ENCODE measurements at places on chromosomes 16 and 17.

GRCh38 chr16:83366228-83366627 is 441.6 kb upstream of the HSBP1 start:
- no peak for DNase-seq

DNA sequence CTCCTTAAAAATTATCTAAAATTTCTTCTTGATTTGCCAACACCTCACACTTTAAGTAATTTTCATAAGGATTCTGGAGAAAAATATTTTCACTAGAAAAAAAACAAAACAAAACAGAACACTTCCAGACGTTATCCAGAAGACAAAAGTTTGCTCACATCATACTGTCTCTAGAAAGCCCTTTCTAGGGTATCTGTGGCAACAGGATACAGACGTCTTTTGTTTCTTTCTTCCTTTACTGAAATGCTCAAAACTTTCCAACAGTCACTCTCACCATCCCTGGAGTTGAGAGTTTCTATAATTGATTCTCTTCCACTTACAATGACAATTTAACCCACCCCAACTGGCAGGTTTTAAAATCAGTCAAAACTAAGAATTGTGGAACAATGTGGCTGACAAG is 2.6 kb downstream of the ZC3H7A start:
- no peak for DNase-seq

- no peak for DNase-seq
Measured at GRCh38 chr17:41736983-41737679, 2.7 kb upstream of the HAP1 start.

DNA sequence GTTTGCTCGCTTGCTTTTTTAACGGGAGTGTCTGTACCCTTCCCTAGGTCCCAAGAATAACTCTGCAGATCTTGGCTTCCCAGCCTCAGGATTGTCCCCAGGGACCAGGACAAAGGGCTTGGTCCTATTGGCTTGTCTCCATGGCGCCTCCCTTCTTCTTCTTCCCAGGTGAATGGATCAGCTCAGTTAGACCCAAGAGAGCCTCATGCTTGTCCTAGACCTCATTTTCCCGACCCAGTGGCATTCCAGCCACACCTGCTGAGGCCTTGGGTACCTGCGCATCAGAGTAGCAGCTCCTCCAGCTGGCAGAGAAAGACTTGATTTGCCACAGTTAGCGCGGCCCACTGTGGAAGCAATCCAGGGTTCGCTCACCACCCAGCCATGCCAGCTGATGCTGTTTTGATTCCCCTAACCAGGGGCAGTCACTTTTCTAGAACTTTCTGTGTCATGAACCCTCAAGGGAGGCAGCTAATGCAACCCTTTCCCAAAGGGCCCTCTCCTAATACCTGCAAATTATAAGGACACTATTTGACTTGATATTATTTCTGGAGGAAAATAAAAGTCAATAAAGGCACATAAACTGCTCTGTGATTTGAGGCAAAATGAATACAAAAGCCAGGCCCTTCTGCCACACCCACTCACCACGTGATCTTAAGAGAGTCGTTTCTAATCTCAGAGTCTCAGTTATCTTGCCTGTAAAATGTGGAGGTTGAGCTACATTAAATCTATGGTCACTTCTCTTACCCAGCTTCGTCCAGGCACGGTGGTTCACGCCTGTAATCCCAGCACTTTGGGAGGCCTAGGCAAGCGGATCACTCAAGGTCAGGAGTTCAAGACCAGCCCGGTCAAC is 13.9 kb downstream of the GPR142 start:
- no peak for DNase-seq

DNA sequence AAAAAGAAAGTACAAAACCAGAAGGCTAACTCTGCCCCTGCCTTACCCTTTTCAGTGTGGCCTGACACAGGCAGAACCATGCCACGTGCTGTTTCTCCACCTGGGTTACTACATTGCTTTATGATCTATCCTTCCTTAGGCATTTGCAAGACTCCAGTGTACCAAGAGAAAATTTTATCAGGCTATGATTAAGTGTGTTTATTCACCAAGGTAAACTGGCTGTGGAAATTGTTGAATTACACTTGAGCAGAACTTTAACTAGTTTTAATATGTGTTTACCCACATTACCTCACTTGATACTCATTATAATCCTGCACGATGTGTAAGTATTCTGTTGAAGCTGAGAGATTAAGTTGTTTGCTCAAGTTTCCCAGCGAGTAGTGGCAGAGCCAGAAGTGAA is 129.7 kb upstream of the MYOCD start:
- no peak for DNase-seq

- no peak for DNase-seq
Measured at GRCh38 chr17:70813355-70813930, 644.1 kb downstream of the KCNJ2 start.

- no peak for DNase-seq
Measured at GRCh38 chr17:10741416-10742135, 11.8 kb upstream of the TMEM220 start.

GRCh38 chr17:39730095-39730921 is at the start of gene MIEN1:
MIEN1 (minus strand) TSS chr17:39730532; CDS start chr17:39730495, 37 bp downstream.
- DNase-seq, result peak; percentile 97

DNA sequence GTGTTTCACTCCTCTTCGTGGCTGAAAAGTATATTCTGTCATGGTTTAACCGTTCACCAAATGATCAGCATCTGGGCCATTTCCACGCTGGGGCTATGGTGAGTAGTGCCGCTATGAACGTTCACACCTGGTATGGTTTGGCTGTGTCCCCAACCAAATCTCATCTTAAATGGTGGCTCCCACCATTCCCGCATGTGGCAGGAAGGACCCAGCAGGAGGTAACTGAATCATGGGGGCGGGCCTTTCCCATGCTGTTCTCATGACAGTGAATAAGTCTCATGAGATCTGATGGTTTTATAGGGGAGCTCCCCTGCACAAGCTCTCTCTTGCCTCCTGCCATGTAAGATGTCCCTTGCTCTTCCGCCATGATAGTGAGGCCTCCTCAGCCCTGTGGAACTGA is 45.7 kb upstream of the ZNF469 start:
- no peak for DNase-seq

Data from activated CD4-positive, alpha-beta T cell treated with anti-CD3 and anti-CD28 coated beads for 24 hours (primary cell).